ENCODE measurements at places on chromosomes 2 and 18. TPM values are rescaled to one million over a fixed set of nuclear protein-coding genes. Genes with fewer than 3 reads are reported as not detected.

GRCh38 chr2:223538920-223539440 lies 63.2 kb downstream of the SCG2 start:
- no peaks in the 10 kb centered on the region for H3K36me3 ChIP-seq
- no peak overlapping the region for H3K4me3 ChIP-seq
- H3K27me3 ChIP-seq: no peaks in the 10 kb centered on the region

FAM124B gene
- total RNA-seq: not detected

MC2R gene
- total RNA-seq: not detected

DNA sequence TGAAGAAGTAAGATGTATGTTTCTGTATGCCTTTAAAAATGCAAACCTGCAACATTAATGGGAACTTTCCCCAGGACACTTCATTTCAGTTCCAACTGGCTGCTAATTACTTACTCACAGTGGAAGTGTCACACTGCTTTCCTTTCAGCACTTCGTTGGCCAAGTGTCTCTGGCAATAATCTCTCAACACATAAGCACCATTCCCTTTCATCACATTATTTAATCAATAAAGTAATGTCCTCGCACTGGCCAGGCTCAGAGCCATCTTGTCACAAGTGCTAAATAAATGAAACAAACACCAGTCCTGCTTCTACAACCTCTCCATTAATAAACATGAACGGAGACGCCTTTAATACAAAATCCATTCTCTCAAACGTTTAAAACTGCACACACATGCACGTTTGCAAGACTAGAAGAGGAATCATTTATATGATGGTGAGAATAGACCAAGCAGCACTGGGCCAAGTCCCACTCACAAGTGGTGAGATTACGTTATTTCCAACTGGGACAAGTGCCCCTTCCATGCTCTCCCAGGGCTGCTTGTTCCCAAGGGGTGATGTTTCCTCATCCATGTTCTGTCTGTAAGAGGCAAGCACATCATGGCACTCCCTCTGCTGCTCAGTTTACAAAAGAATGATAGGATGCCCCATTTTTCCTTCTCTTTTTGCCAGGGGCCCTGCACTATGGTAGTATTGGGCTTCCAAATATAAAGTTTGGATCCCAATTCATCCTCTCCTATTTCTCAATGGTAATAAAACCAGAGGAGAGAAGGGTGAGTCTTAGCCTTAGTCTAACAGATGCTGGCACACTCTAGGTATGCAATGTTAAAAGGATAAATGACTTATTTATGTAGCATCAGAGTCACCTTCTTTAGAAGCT lies 56.8 kb upstream of the ETAA1 start:
- no peaks in the 10 kb centered on the region for H3K4me1 ChIP-seq
- no peak for DNase-seq
- H3K4me3 ChIP-seq: no peak overlapping the region
- H3K27ac ChIP-seq: no peak overlapping the region

DNA sequence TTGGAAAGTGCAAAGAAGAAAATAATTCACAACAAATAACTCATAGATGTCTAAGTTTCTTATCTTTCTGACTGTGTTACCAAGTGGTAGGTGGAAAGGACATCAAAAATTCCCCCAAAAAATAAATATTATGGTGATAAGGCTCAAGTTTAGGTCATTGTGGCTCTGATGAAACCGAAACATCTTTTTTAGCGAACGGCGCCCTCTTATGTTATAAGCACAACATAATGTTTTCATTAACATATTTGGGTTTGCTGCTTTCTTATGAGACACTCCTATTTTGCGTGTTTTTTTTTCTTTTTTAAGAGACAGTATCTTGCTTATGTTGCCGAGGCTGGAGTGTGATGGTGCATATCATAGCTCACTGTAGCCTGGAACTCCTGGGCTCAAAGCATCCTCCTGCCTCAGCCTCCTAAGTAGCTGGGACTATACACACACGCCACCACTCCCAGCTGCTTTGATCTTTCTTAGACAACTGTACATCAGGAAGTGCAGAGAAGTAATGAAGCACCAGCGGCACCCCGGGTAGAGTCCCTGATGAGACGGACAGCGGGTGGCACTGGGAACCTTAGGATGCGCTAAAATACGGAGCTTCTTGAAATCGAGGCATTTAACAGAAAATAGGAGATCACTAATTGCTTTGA lies 38.5 kb upstream of the SLC35G4 start:
- no peaks in the 10 kb centered on the region for H3K4me1 ChIP-seq
- DNase-seq: no peak
- no peak overlapping the region for H3K4me3 ChIP-seq
- H3K36me3 ChIP-seq: no peaks in the 10 kb centered on the region

DNA sequence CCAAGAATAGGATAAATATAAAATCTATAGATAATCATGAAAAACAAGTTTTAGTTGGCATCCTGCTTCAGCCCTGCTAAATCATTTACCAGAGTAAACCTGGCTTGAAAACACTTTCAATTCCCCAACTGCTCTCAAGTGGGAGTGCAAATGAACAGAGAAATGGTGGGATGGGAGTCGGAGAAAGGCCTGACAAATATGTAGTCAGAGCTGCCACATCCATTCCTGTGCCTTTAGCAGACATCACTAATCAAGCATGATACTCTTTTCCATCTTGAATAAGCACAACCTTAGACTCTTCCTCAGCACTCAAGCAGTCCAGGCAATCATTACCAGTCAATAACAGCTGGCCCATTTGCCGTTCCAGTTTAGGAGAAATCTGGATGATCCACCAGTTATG lies 101.3 kb downstream of the ANKRD44 start:
- no peaks in the 10 kb centered on the region for H3K36me3 ChIP-seq
- DNase-seq: no peak
- H3K27me3 ChIP-seq: no peaks in the 10 kb centered on the region
- no peak overlapping the region for H3K27ac ChIP-seq
- no peak overlapping the region for H3K4me3 ChIP-seq
